Activated CD8-positive, alpha-beta memory T cell treated with anti-CD3 and anti-CD28 coated beads, Interleukin-2, amount 10 ng/mL, durations not matched to agents 7 days and 5 days (primary cell): ENCODE measurements at places on chromosomes 3 and 15. TPM values are rescaled to one million over a fixed set of nuclear protein-coding genes. Genes with fewer than 3 reads are reported as not detected.

DNA sequence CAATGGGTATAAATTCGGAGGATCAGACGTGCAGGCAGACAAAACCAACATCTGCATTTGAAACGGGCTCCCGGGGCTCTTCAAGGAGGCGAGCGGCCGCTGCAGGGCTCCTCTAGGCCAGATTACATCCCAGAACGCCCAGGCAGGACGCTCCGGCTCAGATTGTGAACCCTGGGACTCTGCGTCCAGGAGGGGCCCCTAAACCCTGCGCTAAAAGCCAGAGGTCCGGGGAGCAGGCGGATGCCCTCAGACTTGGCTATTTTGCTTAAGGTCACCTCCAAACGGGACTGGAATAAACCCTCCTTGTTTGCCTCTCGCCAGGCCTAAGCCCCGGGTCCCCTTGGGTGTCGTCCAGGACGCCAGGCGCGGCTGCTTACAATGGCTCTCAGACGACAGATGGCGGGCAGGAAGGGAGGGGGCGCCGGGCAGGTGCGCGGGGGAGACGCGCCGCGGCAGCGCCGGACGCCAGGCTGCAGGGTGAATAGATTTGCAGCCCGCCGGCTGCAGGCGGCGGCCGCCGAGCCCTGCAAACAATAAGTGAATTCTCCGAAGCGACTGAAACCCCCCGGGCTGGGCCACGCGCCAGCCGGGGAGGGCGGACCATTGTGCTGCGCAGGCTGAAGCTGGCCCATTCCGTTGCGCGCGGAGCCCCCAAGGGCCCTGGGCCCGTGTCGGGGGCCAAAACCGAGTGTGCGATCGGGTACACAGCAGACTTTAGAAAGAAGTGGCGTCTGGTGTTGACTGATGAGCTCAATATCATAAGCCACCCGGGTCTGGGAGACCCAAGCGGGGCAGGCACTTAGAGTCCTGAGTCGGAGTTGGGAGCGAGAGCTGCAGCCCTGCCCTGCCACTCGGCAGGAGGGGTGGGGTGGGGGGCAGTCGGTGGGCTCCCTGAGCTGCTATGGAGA, 32.3 kb upstream of the AMOTL2 start:
- no peak for DNase-seq

- no peak for DNase-seq
Observed at GRCh38 chr3:42266085-42266484, at the start of gene CCK. Gene CCK, minus strand, starts transcription at chr3:42266185. Its CDS starts 2,555 bp downstream, at chr3:42263630.

- DNase-seq: no peak
Observed at GRCh38 chr3:88926221-88926620, 181.2 kb upstream of the EPHA3 start.

GRCh38 chr3:12536423-12536822, 8.9 kb downstream of the MKRN2OS start:
- DNase-seq: no peak

Gene FOXL2NB
- not detected for total RNA-seq
